Activated T-cell treated with anti-CD3 and anti-CD28 coated beads, Interleukin-2, amount 50 U/mL, for 48 hours (primary cell): ENCODE measurements at places on chromosomes 4 and X.

DNA sequence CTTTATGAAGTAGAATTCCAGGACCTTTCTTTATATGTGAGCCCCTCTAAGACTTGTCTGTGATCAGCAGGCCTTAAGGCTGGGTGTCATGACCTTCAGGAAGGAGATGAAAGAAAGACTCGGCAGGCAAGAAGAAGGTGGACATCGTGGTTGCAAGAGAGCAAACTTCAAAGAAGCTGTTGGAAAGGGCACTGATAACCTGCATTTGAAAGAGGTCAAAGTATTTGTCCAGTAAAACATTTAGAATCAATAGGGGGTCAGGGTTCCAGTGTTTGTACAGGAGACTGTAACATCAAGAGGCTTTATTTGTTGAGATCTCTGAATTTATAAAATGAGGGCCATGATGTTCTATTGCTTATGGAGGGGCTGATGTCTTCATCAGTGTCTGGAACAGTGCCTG, 44.2 kb downstream of the COMMD8 start:
- DNase-seq, result no peak

- DNase-seq, result no peak
These were observed 37.2 kb downstream of the CXXC4 start for GRCh38 chr4:104457308-104457981.

DNA sequence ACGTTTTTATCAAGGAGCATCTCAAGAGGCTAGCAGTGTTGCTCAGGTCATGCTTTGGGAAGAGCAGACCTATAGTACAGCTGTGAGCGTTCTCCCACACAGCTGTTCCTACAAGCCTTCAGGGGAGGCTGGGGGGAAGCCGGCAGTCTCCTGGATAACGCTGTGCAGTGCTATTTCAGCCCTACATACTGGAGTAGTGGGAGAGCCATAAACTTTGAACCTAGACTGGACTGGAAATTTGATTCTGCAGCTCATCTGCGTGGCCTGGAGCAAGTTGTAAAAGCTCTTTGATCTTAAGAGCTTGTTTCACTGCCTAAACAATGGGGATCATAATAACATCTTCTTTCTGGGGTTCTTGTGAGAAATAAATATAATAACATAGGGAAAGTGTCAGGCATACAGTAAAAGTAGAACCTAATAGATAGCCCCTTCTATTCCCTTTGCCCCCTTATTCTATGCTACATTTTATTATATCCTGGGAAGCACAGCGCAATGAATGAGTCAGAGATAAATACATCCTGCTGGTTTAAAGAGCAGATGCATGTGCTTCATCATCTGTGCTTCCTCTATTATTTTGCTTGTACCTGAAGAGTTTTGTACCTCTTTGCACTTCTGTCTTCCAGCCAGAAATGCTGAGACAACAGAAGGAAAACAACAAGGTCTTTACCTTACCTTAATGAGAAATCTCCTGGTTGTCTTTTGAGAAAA, 14.7 kb upstream of the AMBN start:
- DNase-seq, result no peak

- DNase-seq, result no peak
These were observed 56.9 kb upstream of the ADRA2C start for GRCh38 chr4:3709061-3709845.
